ENCODE measurements at places on chromosomes 12 and 14.

DNA sequence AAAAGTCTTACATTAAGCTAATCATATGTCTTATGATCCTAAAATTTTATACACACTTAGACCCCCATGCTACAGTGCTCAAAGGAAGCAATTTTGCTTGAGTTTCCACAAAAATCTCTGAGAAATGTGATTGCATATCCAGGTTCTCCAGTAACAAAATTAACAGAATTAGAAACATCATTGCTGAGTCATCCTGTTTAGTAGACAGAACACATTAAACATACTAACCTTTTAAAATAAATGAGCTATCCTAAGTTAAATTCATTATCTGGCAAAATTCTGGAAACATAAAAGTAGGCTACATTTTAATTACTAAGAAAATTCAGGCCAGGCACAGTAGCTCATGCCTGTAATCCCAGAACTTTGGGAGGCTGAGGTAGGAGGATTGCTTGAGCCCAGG lies 94.7 kb downstream of the DENND5B start:
- DNase-seq, result no peak

DNA sequence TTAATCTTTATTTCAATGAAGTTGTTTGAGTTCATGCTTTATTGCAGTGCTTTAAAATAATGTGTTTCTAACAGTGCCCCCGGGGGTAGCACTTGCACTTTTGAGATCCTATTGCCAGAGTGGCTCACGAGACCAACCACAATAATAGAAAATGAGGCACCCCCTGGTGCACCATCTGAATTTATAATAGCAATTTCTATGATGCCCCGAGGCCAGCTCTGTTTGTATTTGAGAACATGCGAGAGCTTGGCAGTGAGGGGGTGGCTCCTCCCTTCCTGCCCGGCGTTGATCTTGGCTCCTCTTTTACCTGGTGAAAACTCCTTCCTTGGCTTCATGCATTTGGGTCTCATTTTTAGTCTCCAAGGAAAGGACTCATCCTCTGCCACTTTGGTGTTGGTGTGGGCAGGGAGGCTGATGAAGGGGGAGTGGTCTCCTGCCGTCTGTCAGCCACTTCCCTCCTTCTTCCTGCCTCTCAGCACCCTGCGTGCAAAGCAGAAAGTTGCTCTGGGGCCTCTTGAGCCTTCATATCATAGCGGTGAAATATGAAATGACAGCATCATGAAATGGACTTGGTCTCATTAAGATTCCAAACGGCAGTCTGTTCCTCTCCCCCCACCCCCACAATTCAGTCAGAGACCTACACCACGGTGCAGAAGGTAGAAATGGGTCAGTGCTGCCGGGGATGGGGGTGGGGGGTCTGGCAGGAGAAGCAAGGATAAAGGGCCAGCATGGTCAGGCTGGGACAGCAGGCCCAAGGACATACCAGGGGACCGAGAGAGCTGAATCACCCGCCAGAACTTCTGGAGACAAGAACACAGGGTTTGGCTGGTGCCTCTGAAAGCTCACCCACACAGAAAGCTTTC lies 17.7 kb upstream of the NRXN3 start:
- no peak for DNase-seq

DNA sequence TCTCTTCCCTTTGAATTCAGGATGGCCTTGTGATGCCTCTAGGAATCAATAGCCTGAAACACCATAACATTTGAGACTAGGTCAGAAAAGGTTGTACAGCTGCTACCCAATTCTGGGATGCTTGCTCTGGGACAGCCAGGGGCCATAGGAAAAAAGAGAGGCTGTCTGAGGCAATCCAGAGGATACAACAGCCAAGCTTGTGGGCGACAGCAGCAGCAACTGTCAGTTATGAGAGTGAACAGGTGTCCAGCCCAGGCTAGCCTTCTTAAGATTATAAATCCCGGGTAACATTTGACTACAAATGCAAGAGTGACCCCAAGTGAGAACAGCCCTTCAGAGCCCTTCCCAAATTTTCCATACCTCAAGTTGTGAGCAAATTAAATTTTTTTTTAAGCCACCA lies 11.1 kb downstream of the DCN start:
- DNase-seq, result no peak

- no peak for DNase-seq
These were observed 18.0 kb downstream of the GALNT9 start for GRCh38 chr12:132311201-132311915.

- DNase-seq, result no peak
These were observed 53.5 kb upstream of the RNU6-8 start for GRCh38 chr14:32256576-32256975.

Measured in activated CD4-positive, alpha-beta T cell treated with anti-CD3 and anti-CD28 coated beads for 36 hours (primary cell).